NCI-H2081 (cell line): ENCODE measurements at places on chromosomes 7 and 10.

GRCh38 chr10:113309791-113310190 is 243.1 kb upstream of the HABP2 start:
- DNase-seq, result no peak

DNA sequence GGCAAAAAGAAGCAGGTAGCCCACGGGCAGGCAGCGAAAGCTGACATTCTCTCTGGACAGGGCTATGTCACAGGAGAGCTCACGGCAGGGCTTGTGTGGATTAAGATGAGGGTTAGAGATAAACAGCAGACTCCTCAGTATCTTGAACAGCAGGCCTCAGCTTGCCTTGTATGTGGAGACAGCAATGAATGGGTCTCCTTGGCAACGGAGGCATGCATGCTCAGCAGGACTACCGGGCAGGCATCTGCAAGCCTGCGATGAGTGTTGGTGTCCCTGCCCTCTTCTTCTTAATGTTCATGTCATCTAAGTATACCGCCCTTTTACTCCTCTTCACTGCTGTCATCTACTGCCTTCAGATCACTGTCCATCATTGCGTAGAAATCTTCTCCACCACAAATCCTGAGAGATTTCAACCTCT is 81.9 kb upstream of the C1GALT1 start:
- DNase-seq, result no peak

- DNase-seq, result no peak
Measured at GRCh38 chr7:72159911-72160310, 252.2 kb downstream of the CALN1 start.

GRCh38 chr10:131129544-131129943 is 182.0 kb downstream of the TCERG1L start:
- DNase-seq, result no peak

DNA sequence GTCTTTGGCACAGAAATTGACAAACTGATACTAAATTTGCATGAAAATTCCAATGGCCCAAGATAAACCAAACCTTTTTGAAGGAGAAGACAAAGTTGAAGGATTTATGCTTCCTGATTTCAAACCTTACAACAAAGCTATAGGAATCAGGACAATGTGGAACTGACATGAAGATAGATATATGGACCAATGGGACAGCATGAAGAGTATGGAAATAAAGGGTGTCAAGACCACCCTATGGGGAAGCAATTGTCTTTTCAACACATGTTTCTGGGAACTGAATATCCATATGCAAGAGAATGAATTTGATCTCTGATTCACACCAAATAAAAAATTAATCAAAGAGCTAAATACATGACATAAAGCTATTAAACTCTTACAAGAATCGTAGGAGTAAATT is 77.2 kb upstream of the ADARB2 start:
- no peak for DNase-seq

DNA sequence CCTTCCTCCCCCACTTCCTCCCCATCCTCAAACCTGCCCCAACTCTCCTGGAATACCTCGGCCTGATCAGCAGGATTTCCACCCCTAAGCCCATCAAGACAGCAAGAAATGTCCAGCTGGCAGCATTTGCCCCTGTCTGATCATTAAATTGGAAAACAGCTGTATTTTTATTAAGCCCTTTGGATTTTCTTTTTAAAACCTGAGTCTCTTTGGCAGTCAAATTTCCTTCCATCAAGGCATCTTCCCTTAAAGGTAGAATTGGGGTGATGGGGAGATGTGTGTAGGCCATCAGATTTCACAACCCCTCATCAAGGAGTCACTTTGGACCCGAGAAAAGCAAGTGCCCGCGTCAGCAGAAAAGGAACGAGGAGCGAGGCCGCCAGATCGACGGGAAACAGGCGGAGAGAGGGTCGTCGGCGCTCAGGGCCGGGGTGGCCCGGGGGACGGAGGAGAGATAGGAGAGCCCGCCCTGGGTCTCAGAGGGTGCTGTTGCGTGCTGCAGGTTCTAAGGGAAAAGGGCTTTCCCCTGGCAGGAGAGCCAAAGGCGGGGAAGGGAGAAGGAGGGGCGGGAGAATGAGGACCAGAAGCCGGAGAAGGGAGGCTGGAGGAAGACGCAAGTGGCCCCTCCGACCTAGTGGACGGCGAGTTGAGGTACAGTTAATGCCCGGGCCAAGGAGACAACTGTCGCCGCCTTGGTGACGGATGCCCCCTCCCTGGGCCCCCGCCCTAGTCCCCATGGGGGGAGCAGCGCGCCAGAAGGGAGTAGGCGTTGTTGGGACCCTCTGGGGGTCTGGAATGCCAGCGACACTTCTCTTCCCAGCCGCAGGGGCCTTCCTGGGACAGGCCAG is 11.5 kb upstream of the GATA3 start:
- DNase-seq, result no peak

- DNase-seq, result no peak
Measured at GRCh38 chr7:156578978-156579430, 61.6 kb upstream of the RNF32 start.

DNA sequence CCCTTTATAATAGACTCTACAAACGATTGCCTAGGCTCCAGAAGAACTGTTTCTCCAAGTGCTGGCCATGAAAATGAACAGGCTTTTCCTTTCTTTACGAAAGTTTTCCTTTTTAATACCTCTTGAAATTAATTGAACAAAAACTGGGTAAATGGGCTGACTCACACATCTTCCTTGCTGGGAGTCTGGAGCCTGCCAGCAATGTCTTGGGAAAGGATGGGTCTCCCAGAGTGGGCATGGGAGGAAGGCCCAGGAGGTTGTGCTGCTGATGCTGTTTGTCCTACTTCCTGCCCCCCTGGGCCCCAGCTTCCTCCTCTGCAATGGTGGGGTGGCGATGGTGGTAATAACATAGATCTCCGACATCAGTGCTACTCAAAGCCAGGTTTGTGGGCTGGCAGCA is 174.1 kb downstream of the RPS24 start:
- DNase-seq, result no peak

- no peak for DNase-seq
Measured at GRCh38 chr7:20365486-20365885, 34.8 kb downstream of the ITGB8 start.

- no peak for DNase-seq
Measured at GRCh38 chr7:134787720-134788119, 8.3 kb downstream of the CALD1 start.

GRCh38 chr10:129710510-129710847 is 243.4 kb downstream of the MGMT start:
- DNase-seq, result no peak

DNA sequence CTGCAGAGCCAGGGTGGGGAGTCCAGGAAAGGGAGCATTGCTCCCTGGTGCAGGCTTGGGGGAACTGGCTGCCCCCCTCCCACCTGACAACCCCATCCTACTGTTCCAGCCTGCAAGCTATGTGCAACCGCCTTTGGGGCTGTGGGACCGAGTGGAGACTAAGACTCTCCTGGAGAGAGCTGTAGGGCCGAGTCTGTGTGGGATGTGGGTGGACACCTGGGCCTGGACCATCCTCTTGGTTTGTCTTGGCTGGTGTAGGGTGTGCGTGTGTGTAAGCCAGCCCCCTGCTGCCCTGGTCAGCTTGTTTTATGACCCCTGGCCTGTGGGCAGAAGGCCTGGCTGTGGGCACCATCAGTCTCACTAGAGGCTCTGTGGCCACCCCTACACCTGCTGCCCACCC is 1.6 kb upstream of the RAMP3 start:
- DNase-seq, result no peak

GRCh38 chr10:17240096-17240495 is 12.1 kb downstream of the VIM start:
- no peak for DNase-seq

- DNase-seq, result no peak
Measured at GRCh38 chr10:79559726-79560125, 481 bp downstream of the SFTPA2 start.

DNA sequence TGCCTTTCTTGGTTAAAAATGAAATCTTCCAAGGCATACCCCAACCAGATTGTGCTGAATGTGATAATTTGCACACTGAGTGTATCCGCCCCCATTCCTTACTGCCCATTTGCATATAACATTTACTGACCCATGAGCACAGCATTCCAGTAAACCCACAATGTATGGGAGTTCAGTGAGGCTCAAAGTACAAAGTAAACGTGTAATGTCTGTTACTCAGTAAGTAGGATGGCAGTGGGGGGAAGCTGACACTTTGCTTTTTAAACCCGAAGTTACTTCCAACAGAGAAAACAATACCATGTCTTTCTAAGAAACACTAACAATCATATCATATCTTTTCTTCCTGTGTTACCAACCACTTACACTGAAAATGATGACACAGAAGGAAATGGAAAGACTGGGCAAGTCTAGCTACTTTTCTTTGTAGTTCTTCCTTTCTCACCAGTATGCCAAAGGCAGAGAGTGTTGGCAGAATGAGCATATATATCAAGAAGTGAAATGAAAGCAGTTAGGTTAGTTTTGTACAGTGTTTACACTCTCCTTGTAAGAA is 27.1 kb upstream of the SOSTDC1 start:
- DNase-seq, result no peak

DNA sequence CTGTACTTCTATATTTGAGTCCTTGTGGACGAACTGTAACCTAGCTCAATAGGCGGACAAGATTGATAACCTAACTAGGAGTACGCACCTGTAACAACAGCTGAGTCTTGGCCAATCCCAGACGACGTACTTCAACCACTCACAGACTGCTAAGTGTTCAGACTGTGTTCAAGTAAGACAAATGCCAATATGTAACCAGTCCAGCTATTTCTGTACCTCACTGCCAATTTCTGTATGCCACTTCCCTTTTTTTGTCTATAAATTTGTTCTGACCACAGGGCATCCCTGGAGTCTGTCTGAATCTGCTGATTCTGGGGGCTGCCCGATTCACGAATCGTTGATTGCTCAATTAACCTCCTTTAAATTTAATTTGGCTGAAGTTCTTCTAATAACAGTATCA is 32.2 kb downstream of the HACD1 start:
- DNase-seq, result no peak

- DNase-seq, result no peak
Measured at GRCh38 chr10:127990846-127991542, 84.1 kb downstream of the PTPRE start.

- DNase-seq, result peak; percentile 1
Measured at GRCh38 chr10:17113889-17114540, 15.6 kb downstream of the CUBN start.

DNA sequence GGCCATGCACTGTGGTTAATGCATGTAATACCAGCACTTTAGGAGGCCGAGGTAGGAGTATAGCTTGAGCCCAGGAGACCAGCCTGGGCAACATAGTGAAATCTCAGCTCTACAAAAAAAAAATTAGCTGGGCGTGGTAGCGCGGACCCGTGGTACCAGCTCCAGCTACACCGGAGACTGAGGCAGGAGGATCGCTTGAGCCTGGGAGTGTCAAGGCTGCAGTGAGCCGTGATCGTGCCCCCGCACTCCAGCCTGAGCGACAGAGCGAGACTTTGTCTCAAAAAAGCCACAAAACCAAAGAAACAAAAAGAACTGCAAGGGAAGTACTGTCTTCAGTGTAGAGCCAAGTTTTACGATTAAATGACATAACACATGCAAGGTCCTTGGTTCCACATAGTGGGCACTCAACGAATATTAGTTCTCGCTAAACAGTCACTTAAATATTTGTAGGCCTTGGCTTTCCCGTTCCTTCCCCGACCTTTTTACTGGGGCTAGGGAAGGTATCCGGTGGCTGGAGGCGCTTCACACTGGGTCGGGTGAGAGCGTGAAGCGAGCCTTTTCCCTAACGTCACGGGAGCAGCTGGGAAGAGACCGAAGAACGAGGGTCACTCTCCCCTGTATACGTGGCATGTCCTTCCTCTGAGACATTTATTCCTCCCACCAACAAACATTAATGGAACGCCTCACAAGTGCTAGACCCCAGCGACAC is 993 bp upstream of the SND1 start:
- DNase-seq, result peak; percentile 33

DNA sequence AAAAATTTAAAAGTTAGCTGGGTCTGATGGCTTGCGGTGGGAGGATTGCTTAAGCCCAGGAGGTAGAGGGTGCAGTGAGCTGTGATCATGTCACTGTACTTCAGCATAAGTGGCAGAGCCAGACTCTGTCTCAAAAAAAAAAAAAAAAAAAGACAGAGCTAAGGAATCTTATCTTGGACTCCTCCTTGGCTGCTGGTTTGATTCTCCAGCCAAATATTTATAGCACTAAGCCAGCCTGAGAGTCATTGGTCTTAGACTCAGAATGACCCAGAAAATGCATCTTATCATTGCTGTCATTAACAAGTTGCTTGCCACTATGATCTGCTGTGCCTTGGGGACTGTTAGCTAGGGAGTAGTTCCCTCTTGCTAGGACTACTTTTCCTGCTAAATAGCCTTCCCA is 164.7 kb downstream of the GNAT3 start:
- no peak for DNase-seq

- no peak for DNase-seq
Measured at GRCh38 chr7:104723001-104723400, 291.0 kb upstream of the KMT2E start.

DNA sequence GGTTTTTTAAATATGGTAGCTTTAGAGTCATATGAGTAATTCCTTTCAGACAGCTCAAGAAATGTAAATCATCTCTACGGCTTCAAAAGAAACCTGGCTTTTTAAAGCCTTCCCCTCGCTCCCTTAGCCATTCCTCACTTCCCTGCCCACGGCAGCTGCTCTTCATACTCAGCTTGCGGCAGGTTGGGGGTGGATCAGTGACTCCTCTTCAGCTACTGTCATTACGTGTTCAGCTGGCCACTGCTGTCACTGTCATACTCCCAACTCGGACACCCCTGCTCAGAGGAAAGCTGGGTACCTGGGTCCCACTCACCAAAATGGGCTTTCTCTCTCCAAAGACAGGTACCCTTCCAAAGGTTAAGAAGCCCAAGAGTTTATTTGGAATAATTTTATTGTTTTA is 6.6 kb downstream of the YWHAG start:
- DNase-seq, result no peak

DNA sequence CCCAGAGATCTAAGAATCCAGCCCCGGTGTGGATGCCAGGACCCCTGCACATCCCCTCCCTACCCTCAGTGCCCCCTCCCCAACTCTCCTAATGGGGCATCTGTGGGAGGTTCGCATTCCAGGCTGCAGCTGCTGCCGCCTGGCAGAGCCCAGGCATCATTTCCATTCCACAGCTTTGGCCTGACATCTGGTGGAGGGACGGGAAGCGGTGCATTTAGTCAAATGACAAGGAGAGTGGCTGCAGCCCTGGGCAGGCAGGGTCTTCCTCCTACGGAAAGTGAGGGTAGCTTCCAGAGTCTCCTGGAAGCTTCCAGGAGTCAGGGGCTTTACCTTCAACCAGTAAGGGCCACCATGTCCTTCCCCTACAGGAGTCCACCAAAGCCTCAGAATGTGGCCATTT is 30.8 kb downstream of the PRLHR start:
- no peak for DNase-seq

DNA sequence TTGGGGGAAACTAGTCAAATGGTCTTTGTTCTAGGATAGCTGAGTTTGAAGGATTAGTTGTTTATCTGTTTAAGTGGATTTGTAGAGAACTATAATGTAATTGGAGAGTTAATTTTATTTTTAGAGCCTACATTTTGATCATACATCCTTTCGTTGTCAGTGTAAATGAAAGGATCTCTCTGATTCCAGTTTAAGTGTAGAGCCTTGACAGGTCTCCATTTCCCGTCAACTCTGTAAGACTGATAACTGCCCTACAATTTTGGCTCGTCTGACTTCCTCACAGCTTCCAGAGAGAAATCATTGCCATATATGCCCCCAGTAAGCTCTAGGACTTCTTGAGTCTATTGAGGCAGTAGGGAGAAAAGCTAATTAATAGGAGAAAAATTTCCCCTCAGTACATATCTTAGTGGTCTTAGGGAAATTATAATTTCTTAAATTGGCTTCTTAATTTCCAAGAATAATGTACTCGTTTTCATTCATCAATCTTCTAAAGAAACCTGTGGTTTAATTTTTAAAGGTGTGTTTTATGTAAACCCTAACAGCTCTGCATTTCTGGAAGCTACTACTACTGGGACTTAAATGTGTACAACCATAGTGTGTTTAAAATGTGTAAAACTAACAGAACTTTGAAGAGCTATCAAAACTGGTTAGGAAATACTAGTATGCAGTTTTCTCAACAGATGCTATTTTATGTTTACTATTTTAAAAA is 3.8 kb downstream of the KMT2E start:
- no peak for DNase-seq
